ENCODE measurements at places on chromosomes 5 and 9.

DNA sequence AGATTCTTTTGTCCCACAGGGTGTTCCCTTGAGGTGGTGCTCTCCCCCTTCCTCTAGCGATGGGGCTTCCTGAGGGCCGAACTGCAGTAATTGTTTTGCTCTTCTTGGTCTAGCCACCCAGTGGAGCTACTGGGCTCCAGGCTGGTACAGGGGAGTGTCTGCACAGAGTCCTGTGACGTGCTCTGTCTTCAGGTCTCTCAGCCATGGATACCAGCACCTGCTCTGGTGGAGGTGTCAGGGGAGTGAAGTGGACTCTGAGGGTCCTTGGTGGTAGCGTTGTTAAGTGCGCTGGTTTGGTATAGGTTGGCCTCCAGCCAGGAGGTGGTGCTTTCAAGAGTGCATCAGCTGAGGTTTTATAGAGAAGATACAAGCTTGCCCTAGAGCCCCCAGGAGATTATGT, 20.4 kb upstream of the CEP72 start:
- no peak for DNase-seq

DNA sequence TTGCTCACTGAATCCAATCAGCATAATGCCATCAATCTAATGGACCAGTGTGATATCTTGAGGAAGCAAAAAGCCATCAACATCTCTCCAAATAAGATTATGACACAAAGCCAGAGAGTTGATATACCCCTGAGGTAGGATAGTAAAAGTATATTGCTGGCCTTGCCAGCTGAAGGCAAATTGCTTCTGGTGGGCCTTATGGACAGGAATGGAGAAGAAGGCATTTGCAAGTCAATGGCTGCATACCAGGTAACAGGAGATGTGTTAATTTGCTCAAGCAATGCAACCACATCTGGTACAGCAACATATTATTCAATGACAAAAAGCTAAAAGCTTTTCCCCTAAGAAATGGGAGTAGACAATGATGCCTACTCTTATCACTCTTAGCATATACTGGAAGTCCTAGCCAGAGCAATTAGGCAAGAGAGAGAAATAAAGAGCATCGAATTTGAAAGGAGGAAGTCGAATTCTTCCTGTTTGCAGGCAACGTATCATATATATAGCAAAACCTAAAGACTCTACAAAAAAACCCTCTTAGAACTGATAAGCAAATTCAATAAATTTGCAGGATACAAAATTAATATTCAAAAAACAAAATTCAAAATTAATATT, 216.1 kb upstream of the RASA1 start:
- DNase-seq, result no peak

- no peak for DNase-seq
Measured at GRCh38 chr5:159805021-159805420, 111.3 kb upstream of the ADRA1B start.

DNA sequence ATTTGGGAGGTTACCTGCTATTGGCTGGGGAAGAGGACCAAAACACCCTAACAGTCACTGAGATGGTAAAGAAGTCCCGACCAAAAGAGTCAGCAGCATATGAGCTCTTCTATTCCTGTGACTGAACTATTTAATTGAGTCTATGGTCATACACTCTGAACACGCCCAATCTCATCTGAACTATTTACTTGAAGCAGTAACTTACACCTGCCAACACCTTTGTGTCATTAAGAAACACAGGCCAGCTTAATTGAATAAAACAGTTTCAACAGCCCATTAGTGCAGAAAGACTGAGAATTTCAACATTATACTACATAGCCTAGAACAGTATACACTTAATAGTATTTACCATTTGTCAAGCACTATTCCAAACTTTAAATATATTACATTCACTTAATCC, 47.8 kb downstream of the NR6A1 start:
- DNase-seq, result no peak

- DNase-seq, result peak; percentile 26
Measured at GRCh38 chr9:86700629-86701028, 246.7 kb downstream of the GAS1 start.

DNA sequence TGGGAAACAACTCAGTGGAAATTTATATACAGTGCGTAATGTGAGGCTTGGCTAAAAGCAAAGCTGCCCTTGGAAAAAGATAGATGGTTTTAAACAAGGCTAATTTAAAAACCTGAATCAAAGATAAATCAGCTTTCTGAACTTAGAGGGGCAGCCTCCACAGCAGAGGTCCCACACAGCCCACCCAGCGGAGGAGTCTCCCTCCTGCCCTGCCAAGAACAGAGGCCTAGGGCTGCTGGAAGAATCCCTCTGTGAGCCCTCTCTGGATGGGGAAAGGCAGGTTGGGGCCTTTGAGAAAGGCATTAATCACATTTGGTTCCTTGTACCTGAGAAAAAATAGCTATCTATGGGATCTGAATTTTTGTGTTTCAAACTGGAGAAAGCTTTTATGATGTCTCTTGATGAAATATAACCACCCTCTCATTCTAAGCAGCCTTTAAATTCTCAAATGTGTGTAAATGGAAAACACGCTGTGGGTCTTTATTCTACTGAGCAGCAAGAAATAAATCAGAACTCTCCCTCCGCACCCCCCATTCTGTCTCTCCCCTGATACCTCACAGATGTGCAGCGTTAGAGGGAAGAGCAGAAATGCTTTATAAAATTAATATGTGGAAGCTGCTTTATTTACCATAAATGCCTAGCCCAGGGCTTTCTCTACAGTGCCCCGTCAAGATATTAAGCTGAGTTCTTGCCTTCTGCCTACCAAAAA, 329.2 kb downstream of the EFNA5 start:
- no peak for DNase-seq

- no peak for DNase-seq
Measured at GRCh38 chr5:59293700-59294099, 599.8 kb downstream of the PDE4D start.

- no peak for DNase-seq
Measured at GRCh38 chr5:123269851-123270250, 153.4 kb downstream of the CEP120 start.

GRCh38 chr9:116844621-116845020, 157.5 kb downstream of the TRIM32 start:
- no peak for DNase-seq

DNA sequence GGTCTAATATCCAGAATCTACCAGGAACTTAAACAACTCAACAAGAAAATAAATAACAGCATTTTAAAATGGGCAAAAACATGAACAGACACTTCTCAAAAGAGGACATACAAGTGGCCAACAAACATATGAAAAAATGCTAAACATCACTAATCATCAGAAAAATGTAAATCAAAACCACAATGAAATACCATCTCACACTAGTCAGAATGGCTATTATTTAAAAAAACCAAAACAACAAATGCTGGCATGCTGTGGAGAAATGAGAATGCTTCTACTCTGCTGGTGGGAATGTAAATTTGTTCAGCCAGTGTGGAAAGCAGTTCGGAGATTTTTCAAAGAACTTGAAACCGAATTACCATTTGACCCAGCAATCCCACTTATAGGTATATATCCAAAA, 63.1 kb downstream of the ADAMTS6 start:
- DNase-seq, result peak; percentile 5

GRCh38 chr9:77417566-77417965, 230.6 kb downstream of the GNA14 start:
- no peak for DNase-seq

DNA sequence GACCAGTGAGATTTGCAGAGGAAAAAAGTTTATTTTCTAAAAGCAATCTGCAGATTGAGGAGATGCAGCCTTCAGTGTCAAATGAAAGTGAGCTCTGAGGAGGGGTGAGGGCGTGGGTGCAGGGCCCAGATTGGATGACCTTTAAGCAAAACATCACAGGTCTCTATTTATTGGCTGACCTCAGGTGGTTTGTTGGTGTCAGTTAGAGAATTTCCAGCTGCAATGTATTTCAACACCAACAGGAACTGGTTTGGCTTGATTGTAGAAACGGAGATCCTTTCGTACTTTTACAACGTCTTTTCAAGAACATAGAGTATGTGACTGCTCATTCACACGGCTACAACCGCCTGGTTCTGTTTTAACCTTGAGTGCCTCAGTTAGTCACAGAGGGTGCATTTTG, 1069.1 kb downstream of the EFNA5 start:
- peak; percentile 11 for DNase-seq

- DNase-seq, result no peak
Measured at GRCh38 chr5:38339446-38339845, 81.1 kb downstream of the EGFLAM start.

DNA sequence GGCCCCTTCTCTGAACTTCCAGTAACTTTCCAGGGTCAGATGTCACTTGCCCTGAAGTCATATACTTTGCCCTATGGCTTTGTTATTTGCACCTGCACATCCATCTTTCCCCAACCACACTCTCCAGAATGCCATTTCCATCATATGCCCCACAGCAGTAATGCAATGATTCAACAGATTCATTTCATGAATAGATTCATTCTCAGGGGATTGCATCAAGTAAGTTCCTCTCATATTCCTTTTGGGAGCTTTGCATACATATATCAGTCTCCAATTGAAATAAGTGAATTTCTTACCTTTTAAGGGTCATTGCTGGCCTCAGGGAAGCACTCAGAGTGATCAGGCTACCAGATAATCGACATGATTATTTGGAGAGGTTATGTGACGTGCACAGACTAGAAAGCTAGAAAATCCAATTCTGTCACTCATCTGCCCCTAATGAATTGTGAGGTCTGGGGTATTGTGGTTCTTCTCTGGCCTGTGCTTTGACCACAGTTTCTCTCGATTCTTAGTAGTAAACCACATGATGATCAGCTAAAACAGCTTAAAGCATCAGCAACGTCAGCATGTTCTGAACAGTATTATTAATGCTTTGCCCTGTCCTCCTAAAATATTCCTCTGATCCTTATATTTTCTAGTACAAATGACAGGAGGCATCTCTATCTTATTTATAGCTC, 179.9 kb downstream of the ATPSCKMT start:
- no peak for DNase-seq

DNA sequence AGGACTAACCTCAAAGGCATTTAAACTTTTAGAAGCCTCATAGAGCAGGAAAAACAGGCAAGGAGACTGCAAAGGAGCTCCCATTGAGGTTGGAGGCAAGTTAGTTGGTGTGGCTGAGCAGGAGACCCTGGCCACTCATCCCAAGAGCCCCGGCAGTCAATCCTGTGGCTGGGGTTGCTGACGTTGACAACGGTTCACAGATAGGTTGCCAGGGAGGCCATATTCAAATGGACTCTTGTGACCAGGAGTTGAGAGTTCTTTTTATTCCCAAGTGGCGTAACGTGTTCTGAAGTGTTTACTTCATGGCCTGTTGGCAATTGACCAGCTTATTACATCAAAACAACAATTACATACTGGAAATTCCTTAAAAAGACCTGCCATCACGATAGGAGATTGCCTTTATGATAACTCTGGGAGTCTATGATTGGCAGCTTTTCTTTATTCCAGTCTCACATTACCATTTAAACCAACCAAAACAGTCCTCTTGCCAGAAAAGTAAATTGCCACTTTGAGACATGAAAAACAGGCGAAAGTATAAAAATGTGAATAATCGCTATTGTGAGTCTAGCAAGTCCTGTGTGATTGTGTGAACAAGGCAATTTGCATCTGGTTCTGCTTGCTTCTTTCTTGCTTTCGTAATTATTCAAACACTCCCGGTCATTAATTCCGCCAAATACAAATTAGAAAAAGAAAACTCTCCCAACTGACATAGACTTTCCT, 394.9 kb downstream of the MED10 start:
- DNase-seq, result no peak

- DNase-seq, result no peak
Measured at GRCh38 chr9:95992536-95992935, 117.0 kb downstream of the ERCC6L2 start.

DNA sequence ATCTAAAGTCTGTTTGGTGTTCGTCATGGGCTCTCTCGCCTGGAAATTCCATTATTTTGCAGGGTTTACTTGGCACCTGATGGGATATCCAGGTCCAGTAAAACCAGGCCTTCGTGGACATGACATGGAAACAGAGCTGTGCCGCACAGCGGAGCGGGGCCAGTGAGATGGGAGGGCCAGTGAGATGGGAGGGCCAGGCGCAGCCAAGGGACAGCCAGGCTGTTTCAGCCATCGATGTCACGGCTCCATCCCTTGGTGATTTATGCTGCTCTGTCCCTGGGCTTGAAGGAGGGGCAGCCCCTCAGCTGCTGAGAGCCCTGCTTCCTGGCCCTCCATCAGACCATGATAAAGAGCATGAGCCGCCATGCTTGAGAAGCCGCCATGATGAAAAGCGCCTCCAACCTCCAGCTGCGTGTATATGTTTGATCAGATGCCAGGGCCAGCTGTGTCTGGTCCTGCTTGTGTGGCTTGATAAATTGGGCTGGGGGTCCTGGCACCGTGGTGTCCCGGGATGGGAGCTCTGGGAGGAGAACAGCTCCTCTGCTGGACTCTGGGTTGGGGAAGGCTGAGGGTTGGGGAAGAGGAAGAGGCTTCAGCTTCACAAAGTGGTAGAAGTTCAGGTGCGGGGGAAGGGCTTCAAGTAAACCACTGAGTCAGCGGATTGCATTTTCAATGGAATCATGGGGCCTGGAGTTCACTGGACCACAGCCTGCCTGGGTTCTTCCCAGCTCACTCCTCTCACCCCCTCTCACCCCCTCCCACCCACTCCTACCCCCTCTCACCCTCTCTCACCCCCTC, 6.1 kb upstream of the COL5A1 start:
- no peak for DNase-seq

GRCh38 chr9:130782886-130783530, 52.0 kb upstream of the ABL1 start:
- no peak for DNase-seq

DNA sequence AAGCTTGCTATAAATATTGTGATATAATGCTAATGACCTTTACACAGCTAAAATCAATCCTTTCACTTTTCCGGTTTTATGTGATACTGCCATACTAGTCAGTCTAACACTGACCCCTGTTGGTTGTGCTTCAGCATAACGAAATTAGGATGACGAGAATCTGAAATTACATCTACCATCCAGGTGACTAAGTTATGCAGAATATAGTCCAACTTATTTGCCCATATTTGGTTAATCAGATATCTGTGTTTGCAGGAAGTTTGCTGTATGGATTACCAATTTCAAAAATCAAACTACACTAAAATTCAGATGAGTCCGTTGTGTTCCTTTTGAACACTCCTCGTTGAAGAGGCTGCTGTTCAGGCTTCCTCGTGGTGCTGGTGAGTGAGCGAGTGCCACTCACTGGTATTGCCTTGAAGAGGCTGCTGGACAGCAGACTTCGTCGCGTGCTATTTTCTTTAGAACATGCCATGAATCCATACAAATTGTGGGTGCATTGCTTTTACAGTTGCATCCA, 32.5 kb downstream of the TENT4A start:
- peak; percentile 20 for DNase-seq

- no peak for DNase-seq
Measured at GRCh38 chr5:63928451-63928850, 33.8 kb downstream of the HTR1A start.

DNA sequence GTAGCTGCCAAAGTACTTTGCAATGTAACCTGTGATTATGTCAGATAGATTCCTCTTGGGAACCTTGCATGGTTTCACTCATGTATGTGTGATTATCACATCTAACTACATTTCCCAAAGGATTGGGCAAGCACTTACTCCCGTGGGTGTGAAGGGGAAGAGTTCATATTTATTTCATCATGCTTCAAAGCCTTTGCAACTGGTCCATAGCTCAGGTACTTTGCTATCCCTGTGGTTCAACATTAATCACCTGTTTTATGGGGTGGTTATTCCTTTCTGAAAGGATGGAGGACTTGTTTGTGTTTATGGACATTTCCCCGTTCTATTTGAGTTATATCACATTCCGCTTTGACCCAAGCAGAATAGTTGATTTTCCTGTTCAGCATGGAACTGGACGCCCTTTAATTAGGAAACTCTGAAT, 13.6 kb upstream of the ERMP1 start:
- no peak for DNase-seq

GRCh38 chr5:140049205-140049604, 6.1 kb upstream of the NRG2 start:
- DNase-seq, result no peak

GRCh38 chr5:1264211-1264610, 30.7 kb downstream of the TERT start:
- no peak for DNase-seq
